ENCODE measurements at places on chromosomes 4 and X.
A peak's percentile ranks its signal among the peaks of the same experiment; 100 is the strongest.

DNA sequence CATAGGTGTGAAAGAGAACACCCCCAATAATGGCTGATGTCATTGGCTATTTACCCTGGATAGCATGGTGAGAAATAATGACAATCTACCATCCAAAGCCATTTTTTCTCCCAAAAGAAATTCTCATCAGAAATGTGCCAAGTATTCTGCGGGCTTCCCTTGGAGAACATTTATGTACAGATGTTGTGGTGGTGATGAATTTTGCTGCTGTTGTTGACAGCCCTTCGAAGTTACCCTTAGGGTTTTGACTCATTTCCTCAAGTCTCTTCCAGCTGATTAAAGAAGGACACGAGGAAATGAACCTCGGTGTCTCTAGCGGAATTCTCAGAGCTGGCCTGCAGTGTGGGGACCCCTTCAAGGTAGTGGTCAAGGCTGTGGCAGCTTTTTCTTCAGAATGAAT is 3.4 kb downstream of the KIT start:
- DNase-seq, result no peak
- no peaks in the 10 kb centered on the region for H3K4me1 ChIP-seq
- H3K27ac ChIP-seq, result no peak overlapping the region
- no peak overlapping the region for H3K4me3 ChIP-seq
- H3K36me3 ChIP-seq, result no peaks in the 10 kb centered on the region

GRCh38 chr4:158858410-158859199 is 89.8 kb downstream of the FNIP2 start:
- H3K27ac ChIP-seq, result no peak overlapping the region
- H3K4me1 ChIP-seq, result no peaks in the 10 kb centered on the region
- no peak for DNase-seq
- no peaks in the 10 kb centered on the region for H3K36me3 ChIP-seq
- H3K27me3 ChIP-seq, result no peaks in the 10 kb centered on the region

- H3K36me3 ChIP-seq, result no peaks in the 10 kb centered on the region
- DNase-seq, result peak; percentile 46
- H3K4me1 ChIP-seq, result peaks cover 30% of the 10 kb centered on the region
- H3K4me3 ChIP-seq, result peak overlapping the region; percentile 61
- no peaks in the 10 kb centered on the region for H3K27me3 ChIP-seq
- H3K27ac ChIP-seq, result peak overlapping the region; percentile 65
Observed at GRCh38 chr4:98657531-98658286, 702 bp downstream of the TSPAN5 start.

- H3K4me3 ChIP-seq, result no peak overlapping the region
- H3K27me3 ChIP-seq, result no peaks in the 10 kb centered on the region
- H3K36me3 ChIP-seq, result no peaks in the 10 kb centered on the region
- H3K27ac ChIP-seq, result no peak overlapping the region
Observed at GRCh38 chr4:100696531-100696930, 178.7 kb upstream of the EMCN start.

DNA sequence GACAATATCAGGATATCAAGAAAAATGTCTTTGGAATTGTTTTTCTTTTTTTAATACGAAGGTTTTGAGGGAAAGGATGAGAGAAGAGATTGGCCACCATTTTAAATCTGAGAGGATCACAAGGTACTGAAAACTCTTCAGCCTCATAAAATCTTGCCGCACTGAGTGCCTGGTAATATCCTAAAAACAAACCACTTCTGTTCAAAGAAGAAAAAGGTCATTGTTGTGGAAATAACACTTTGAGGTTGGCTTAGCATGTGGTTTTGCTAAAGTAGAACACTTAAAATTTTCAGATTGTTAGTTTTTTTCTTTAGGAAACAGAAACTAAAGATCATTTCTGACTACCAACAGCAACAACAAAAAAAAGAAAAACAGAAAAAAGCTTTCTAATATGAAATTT is 1.0 kb upstream of the CLDN22 start:
- no peak overlapping the region for H3K4me3 ChIP-seq
- H3K36me3 ChIP-seq, result no peaks in the 10 kb centered on the region
- no peaks in the 10 kb centered on the region for H3K4me1 ChIP-seq
- H3K27me3 ChIP-seq, result no peaks in the 10 kb centered on the region
- no peak overlapping the region for H3K27ac ChIP-seq

DNA sequence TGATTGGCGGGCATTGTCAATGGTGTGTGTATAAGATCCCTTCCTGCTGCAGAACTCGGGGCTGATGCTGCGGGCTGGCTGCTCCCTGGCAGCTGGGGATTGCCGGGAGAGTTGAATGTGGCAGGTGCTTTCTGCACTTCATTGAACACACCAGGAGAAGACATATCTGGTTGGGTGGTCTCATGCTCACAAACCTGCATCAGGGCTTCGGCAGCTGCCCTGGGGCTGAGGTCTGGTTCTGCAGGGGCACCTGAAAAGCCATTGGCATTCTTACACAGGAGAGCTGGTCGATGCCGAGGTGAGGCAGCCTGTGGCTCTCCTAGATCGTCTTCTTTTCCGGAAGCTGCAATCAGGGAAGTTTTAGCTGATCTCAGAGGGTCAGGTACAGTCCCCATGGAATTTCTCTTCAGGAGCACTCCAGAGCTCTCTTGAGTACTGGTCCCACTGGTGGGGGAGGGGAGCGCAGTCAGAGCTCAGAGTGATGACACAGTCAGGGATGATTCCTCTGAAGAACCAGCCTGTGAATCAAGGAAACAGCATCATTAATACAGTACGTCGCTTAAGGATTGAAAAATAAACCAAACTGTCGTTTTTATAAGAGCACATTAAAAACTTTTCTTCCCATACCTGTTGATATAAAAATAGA is 57.8 kb downstream of the GPRIN3 start:
- H3K27me3 ChIP-seq, result no peaks in the 10 kb centered on the region
- no peak for DNase-seq
- peaks cover 26% of the 10 kb centered on the region for H3K36me3 ChIP-seq
- H3K4me3 ChIP-seq, result no peak overlapping the region
- no peak overlapping the region for H3K27ac ChIP-seq
- peaks cover 21% of the 10 kb centered on the region for H3K4me1 ChIP-seq

DNA sequence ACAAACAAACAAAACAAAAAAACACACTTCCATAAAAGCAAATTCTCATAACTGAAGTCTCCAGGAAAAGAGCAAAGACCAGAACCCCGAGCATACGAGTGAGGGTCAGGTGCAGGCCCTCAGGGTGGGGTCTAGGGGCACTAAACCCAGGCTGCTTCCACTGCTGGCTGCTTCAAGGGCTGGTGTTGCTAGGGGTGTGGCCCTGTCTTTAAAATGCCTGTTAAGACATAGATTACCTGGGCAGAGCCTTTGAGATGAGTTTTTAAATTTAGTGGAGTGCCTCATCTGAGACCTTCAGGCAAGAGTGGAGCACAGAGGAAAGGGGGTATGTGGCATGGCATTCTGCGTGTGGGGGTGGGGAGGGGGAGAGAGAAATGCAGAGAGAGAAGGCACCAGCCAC is 87.0 kb downstream of the FHDC1 start:
- no peak for DNase-seq
- no peaks in the 10 kb centered on the region for H3K4me1 ChIP-seq
- H3K36me3 ChIP-seq, result no peaks in the 10 kb centered on the region
- no peak overlapping the region for H3K27ac ChIP-seq
- H3K4me3 ChIP-seq, result no peak overlapping the region
- H3K27me3 ChIP-seq, result no peaks in the 10 kb centered on the region

GRCh38 chrX:9431281-9431680 is 33.6 kb upstream of the TBL1X start:
- no peak overlapping the region for H3K4me3 ChIP-seq
- no peak overlapping the region for H3K27ac ChIP-seq
- no peaks in the 10 kb centered on the region for H3K4me1 ChIP-seq
- no peak for DNase-seq
- no peaks in the 10 kb centered on the region for H3K27me3 ChIP-seq
- no peaks in the 10 kb centered on the region for H3K36me3 ChIP-seq

- H3K27ac ChIP-seq, result no peak overlapping the region
- DNase-seq, result no peak
- H3K36me3 ChIP-seq, result no peaks in the 10 kb centered on the region
- H3K4me1 ChIP-seq, result no peaks in the 10 kb centered on the region
Observed at GRCh38 chr4:113145147-113145518, 95.7 kb downstream of the ANK2 start.

- peak overlapping the region; percentile 38 for H3K4me3 ChIP-seq
- H3K4me1 ChIP-seq, result no peaks in the 10 kb centered on the region
- no peaks in the 10 kb centered on the region for H3K27me3 ChIP-seq
- no peak for DNase-seq
- no peak overlapping the region for H3K27ac ChIP-seq
- no peaks in the 10 kb centered on the region for H3K36me3 ChIP-seq
Observed at GRCh38 chrX:1336948-1337779, 579 bp downstream of the IL3RA start.

Measured in naive thymus-derived CD4-positive, alpha-beta T cell (primary cell).